NCI-H187 treated with DMSO at 0.1 percent for 48 hours (cell line): ENCODE measurements at places on chromosomes 6 and 20.
A peak's percentile ranks its signal among the peaks of the same experiment; 100 is the strongest.

- no peak for DNase-seq
Observed at GRCh38 chr6:106184629-106185028, 98.5 kb downstream of the PRDM1 start.

DNA sequence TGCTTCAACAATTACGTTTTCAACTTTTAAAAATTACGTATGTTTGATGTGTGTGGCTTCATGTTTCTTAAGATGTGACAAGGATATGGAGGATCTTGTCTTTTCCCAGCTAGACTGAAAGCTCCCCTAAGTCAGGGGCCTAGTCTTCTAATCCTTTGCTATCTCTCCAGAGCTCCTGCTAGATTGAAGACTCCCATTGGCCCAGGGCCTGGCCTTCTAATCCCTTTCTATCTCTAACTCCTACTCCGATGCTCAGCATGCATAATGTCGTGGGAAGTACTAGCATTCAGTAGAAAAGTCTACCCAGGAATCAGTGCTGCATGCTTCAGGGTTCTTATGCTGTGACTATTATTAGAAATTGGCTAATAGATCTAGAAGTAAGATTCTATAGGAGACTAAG, 144.8 kb upstream of the SUPT3H start:
- no peak for DNase-seq

GRCh38 chr20:330233-331149, 5.1 kb downstream of the SOX12 start:
- DNase-seq = peak; percentile 53

- no peak for DNase-seq
Observed at GRCh38 chr20:63856098-63856511, 5.2 kb upstream of the ABHD16B start.

- no peak for DNase-seq
Observed at GRCh38 chr6:43995137-43995536, 132.1 kb downstream of the MRPL14 start.

DNA sequence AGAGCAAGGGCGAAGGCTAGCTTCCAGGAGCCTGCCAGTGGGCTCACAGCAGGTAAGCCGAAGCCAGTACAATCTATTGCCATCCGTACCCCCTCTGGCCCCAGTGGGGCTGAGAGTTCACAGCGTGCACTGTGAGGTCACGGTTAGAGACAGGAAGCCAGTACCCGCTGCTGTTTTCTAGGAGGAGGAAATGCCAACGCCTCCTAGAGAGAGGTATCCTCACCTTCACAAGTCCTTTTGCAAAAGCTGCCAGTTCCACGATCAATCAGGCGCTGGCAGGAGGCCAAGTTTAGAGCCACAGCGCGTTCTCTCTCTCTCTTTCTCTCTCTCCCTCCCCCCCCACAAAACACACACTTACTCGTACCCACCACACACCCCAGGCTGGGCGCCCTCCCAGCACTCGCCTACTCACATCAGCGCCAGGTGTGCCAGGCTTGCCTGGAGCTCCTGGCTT, 22.5 kb downstream of the COL9A1 start:
- peak; percentile 18 for DNase-seq

GRCh38 chr20:49913399-49914047, 1.8 kb downstream of the SPATA2 start:
- DNase-seq = no peak

DNA sequence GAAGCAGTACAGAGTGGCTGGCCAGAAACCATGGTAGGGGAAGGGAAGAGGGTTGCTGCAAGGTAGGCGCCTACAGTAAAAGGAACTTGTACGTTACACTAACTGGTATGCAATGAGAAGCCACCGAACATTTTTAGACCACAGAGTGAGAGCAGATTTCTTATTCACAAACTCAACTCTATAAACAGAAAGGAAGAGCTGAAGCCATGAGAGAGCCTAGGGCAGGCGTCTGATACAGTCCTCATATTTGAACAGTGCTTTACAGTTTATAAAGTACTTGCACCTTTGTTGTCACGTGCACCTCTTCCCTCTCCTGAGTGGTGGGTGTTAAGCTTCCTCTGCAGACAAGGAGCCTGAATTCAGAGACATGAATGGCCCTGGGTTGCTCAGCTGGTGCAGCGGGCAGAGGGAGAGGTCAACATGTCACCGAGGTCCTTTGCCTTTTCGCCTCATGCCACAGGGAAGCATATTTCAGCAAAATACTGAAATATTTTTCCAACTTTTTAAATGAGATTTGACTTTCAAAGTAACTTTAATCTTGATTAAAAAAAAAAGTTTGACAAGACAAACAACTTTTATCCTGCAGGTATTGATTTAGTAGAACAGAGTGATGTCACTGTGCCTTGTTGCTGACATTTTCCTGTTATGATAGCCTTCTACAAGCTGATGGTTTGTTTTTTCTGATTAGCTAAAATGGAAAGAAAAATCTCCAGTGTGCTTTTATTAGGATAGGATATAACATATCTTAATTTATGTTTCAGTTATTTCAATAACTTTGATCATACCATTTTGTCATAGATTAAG, 23.8 kb downstream of the UST start:
- no peak for DNase-seq

DNA sequence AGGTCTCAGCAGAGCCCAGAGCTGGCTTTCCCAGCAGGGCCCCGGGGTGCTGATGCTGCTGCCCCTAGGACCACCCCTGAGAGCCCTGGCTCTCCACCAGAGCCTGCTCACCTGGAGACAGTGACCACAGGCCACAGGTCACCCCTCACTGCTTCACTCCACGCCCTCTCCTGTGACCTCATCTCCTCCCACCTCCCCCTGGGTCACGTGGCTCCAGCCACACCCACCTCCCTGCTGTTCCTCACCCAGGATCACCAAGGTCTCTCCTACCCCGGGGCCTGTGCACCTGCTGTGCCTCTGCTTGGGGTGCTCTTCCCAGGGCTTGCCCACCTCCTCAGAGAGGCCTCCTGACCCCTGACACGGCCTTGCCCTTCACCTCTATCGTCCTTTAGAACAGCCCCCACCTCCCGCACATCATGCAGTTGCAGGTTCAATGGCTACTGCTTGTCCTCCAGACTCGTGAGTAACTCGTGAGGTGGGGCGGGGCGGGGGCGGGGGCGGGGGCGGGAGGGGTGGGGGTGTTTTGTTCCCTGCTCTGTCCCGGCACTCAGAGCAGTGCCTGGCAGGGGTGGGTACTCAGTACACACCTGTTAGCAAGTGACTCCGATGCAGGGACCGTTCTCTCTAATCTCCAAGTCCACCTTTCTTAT, 468.0 kb downstream of the PREX1 start:
- DNase-seq = no peak

- no peak for DNase-seq
Observed at GRCh38 chr20:45850238-45850637, 7.0 kb downstream of the ACOT8 start.

- DNase-seq = no peak
Observed at GRCh38 chr20:51489611-51490010, 52.9 kb downstream of the NFATC2 start.

DNA sequence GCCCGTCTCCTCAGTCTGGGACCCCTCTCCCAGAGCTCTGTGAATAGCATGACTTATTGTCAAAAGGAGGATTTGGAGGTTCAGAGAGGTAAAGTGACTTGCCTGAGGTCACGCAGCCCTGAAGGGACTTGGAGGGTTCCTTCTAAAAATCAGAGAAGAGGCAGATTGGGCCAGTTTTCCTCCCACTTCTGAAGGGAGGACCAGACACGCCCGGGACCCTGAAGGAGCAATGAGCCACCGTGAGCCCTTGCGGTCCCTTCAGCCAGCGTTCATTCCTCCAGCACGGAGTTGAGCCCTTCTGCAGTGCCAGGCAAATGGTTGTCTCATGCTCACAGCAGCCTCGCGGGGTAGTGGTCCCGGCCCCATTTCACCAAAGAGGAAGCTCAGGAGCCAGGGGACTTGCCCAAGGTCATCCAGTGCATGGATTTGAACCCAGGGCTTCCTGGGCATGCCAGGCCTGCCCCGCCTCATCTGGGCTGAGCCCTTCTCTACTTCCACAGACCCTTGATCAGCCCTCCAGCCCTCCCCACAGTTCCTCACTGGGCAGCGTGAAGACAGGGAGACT, 7.4 kb downstream of the SRC start:
- no peak for DNase-seq

DNA sequence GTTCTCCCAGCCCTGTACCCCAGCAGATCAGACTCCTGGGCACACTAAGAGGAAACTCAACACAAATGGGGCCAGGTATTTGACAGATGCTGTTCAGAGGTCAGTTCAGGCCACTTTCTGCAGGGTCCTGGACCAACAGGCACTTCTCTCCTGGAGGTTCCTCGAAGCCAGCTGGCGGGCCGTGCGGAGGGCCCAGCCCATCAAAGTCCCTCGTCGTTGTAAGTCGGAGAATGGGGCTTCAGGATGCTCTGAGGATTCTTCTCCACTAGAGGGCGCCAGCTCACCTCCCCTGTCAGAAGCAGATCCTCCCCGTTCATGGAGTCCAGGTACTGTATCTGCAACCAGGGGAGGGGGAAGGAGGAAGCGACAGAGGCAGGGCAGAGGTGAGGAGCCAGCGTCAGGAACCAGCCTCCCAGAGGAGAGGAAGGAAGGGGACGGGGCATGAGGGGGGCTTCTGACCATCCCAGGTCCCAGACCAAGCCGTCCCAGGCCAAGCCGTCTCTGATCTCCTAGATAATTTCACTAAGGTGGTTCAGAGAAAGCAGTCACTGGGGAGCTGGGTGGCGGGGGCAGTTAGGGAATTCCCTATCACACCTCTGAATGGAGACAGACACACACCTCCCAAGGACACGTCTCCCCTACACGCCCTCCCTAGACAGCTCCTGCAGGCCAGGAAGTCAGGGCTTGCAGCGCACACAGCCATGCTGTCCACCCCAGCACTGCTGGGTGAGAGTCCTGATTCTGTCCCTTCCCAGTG, 11.7 kb upstream of the FAM83C start:
- DNase-seq = peak; percentile 62

DNA sequence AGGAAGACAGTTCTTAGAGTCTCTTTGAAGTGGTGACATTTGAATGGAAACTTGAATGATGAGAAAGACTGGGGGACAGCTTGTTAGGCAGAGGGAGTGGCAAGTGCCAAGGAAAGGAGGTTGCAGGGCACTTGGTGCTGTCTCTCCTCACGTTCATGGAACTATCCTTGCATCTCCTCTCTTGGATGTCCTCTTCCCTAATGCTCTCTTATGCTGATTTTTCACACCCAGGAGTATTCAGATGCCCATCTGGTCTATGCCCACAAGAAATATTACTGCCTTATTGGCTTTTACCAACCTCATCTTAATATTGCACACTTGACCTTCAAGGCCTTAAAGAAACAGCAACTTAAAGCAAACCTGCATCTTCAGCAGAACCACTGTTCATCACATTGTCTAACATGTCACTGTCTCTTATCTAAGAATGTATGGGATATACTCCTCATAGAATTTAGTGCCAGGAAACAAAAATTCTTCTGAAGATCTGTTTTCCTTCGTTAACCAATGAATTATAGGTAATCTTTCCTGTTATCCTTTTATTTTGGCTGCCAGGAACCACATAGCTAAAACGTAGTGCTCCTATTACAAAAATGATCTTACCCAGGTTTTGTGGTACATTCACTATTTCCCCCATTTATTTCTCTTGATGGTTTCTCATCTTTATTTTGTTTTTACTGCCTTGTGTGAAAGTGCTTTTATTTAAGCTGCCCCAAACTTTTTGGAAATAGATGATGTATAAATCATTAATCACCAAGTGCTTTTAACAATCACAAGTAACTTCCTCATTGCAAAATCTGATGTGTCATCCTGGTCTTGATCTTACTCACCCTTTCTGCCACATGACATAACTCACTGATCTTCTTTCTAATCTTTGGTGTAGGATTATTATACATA, 12.8 kb downstream of the RGS17 start:
- DNase-seq = no peak

- DNase-seq = peak; percentile 26
Observed at GRCh38 chr20:49508435-49509199, 26.1 kb upstream of the KCNB1 start.

GRCh38 chr20:60202046-60202445, 243.8 kb downstream of the CDH26 start:
- DNase-seq = no peak

DNA sequence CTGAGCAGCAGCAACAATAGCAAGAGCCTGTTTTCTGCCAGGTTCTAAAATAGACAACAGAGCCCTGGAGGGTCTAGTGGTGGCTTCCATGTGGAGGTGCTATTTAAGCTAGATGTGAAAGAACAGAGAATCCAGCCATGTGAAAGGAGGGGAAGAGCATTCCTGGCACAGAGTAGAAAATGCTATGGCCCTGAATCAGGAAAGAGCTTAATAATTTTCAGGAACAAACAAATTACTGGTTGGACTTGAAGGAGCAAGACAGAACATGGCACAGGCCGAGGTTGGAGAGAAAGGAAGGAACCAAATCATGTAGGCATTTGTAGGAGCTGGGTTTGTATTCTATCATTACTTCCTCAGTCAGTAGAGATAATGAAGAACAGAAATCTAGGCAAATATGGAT, 98.3 kb downstream of the AIG1 start:
- no peak for DNase-seq

- DNase-seq = no peak
Observed at GRCh38 chr6:29864037-29864810, 36.6 kb downstream of the HLA-G start.

DNA sequence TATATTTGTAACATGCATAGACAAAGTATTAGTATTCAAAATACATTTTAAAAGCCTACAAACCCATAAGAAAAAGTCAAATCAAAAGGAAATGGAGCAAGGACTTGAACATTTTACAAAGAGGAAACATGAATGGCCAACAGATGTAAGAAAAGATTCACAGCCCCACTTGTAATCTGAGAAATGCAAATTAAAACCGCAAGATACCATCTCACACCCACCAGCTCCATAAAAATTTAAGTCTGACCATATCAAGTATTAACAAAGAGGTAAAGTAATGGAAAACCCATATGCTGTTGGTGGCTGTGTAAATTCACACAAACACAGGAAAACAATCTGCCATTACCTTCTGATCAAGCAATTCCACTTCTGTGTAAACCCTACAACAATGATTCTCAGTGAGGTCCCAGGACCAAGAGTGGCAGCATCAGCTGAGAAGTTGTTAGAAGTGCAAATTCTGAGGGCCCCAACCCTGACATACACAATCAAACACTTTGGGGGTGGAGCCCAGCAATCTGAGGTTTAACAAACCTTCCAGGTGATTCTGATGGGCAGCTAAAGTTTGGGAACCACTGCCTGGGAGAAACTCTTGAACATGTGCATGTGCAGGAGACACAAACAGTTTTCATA, 30.9 kb downstream of the BCL2L1 start:
- no peak for DNase-seq

GRCh38 chr20:38610521-38610920, 8.9 kb downstream of the ARHGAP40 start:
- no peak for DNase-seq

- DNase-seq = no peak
Observed at GRCh38 chr6:42099340-42100028, 42.9 kb downstream of the C6orf132 start.

- no peak for DNase-seq
Observed at GRCh38 chr20:3646651-3647050, 16.5 kb downstream of the GFRA4 start.
